ENCODE measurements at places on chromosomes 3 and 15. TPM values are rescaled to one million over a fixed set of nuclear protein-coding genes. Genes with fewer than 3 reads are reported as not detected.

Gene GABRB3
- 6.9 TPM for total RNA-seq

GRCh38 chr15:85489773-85490493, 109.5 kb downstream of the AKAP13 start:
- H3K27me3 ChIP-seq, result no peaks in the 10 kb centered on the region
- H3K27ac ChIP-seq, result no peak overlapping the region
- no peak overlapping the region for H3K4me3 ChIP-seq
- no peak for DNase-seq

Gene TMEM212
- total RNA-seq, result not detected

GRCh38 chr15:101110681-101111569, 140.9 kb downstream of the CHSY1 start:
- no peak overlapping the region for H3K27ac ChIP-seq
- no peak for DNase-seq
- no peak overlapping the region for H3K4me3 ChIP-seq
- H3K4me1 ChIP-seq, result no peaks in the 10 kb centered on the region

DNA sequence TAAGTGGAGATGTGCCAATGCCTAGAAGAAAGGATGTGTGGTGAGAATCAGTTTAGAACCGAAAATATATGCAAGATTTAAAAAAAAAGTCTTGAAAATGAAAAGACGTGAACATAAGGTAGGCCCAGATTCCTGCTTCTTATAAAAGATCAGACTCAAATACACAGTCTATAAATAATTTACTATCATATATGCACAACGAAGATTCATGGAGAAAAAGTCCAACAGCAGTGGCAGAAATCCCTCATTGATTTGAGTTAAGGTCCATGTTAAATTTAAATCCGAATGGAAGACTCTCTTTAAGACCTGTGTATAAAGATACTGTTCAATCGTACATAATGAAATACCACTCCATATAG, 227.2 kb downstream of the OCA2 start:
- H3K4me3 ChIP-seq, result no peak overlapping the region
- DNase-seq, result no peak
- H3K36me3 ChIP-seq, result no peaks in the 10 kb centered on the region
- H3K27me3 ChIP-seq, result no peaks in the 10 kb centered on the region
- no peaks in the 10 kb centered on the region for H3K4me1 ChIP-seq
- H3K27ac ChIP-seq, result no peak overlapping the region

GRCh38 chr15:78067328-78068228, 9.9 kb downstream of the TBC1D2B start:
- no peak overlapping the region for H3K4me3 ChIP-seq
- peak overlapping the region; percentile 68 for H3K27ac ChIP-seq
- H3K4me1 ChIP-seq, result peaks cover 51% of the 10 kb centered on the region
- DNase-seq, result no peak

DNA sequence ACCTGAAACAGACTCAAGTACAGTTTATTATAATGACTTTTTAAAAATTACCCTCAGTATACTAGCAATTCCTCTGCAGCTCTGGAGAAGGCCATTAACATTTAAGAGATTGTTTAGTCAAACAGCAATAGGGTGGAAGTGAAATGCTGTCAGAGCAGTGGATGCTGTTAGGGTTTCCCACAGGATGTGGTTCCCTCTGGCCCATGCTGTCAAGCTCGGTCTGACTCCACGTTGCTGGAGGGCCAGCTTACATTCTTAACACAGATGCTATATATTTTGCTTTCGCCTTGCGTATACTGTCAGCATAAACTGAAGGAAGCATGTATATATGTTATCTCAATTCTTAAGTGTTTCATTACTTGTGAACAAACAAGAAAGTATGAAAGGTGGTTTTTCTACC, 231.1 kb upstream of the COL8A1 start:
- DNase-seq, result no peak
- no peaks in the 10 kb centered on the region for H3K27me3 ChIP-seq
- H3K36me3 ChIP-seq, result no peaks in the 10 kb centered on the region
- H3K27ac ChIP-seq, result no peak overlapping the region
- no peak overlapping the region for H3K4me3 ChIP-seq
- no peaks in the 10 kb centered on the region for H3K4me1 ChIP-seq

- peaks cover 2% of the 10 kb centered on the region for H3K36me3 ChIP-seq
- no peak overlapping the region for H3K27ac ChIP-seq
- no peaks in the 10 kb centered on the region for H3K27me3 ChIP-seq
- no peak overlapping the region for H3K4me3 ChIP-seq
- no peaks in the 10 kb centered on the region for H3K4me1 ChIP-seq
- no peak for DNase-seq
Observed at GRCh38 chr15:66452420-66452819, 45.1 kb downstream of the SNAPC5 start.

DNA sequence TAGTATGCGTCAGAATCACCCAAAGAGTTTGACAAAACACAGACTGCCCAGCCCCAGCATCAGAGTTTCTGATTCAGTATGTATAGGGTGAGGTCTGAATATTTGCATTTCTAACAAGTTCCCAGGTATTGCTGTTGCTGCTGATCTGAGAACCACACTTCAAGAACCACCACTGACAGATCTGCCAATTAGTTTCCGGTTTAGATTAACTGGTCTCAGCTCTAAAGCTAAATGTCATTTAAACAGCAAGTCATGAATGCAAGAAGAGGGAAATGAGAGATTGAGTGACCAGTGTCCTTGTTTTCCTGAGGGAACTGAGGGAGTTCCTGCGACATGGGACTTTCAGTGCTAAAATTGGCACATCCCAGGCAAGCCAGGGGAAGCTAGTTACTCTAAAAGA, 305.0 kb downstream of the ZNF385D start:
- no peaks in the 10 kb centered on the region for H3K27me3 ChIP-seq
- H3K4me3 ChIP-seq, result no peak overlapping the region
- no peak for DNase-seq
- H3K4me1 ChIP-seq, result no peaks in the 10 kb centered on the region
- H3K27ac ChIP-seq, result no peak overlapping the region
- no peaks in the 10 kb centered on the region for H3K36me3 ChIP-seq

- no peak overlapping the region for H3K4me3 ChIP-seq
- no peaks in the 10 kb centered on the region for H3K36me3 ChIP-seq
- no peaks in the 10 kb centered on the region for H3K27me3 ChIP-seq
- DNase-seq, result peak; percentile 95
- H3K27ac ChIP-seq, result peak overlapping the region; percentile 82
Observed at GRCh38 chr15:58528188-58528870, 96.5 kb downstream of the LIPC start.

DNA sequence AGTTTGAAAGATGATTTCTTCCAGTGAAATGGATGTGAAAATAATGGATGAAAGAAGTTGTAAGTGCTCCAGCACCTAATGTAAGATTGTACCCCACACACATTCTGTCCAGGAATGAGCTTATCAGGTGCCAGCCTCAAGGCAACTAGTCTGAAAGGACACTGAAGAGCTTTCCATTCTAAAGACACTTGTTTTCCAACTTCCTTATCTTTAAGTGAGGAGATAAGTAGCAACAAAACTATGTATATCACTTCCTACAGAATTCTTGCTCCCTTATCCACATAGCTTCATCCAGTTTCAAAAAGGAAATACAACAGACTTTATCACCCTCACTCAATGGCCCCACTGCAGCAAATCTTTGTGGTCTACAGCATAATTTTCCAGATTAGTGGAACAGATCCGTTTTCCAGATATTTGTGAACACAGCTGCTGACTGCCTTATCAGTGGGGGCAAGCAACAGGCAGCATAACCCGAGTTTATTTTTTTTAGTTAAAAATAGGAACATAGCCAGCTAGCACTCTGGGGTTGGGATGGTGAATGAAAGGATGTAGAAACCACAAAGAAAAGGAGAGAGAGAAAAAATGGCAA, 60.6 kb downstream of the CD200R1L start:
- H3K27me3 ChIP-seq, result no peaks in the 10 kb centered on the region
- peak; percentile 27 for DNase-seq
- H3K4me3 ChIP-seq, result no peak overlapping the region
- H3K4me1 ChIP-seq, result no peaks in the 10 kb centered on the region
- no peak overlapping the region for H3K27ac ChIP-seq

Gene SHC4
- 0.50 TPM for total RNA-seq

DNA sequence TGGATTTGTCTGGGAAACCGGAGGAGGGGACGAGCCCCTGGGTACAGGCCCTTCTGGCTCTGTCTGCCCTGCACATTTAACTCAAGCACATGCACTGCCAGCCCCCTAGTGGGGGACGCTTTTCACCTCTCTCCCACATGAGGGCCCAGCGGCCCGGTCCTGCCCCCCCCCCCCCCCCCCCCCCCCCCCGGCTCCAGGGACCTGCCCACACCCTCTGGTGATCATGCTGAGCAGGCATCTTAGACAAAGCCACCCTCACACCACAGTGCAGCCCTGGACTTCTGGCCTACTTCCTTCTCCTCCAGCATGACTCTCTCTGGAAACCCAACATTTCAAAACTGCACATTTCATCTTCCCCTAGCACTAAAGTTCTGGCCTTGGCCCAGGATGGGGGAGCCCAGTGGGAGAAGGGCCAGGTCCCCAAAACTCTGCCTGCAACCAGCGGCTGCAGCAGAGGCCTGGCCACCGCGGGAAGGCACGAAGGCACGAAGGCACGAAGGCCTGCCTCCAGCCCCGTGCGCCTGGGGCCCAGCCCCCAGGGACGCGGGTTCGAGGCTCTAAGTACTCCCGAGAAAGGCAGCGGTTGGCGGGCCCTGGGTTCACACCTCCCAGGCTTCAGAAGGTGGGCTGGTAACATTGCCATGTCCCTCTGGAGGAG, 14.1 kb downstream of the KLF15 start:
- peak; percentile 38 for DNase-seq
- H3K4me3 ChIP-seq, result no peak overlapping the region
- H3K27me3 ChIP-seq, result no peaks in the 10 kb centered on the region
- H3K4me1 ChIP-seq, result peaks cover 3% of the 10 kb centered on the region
- no peak overlapping the region for H3K27ac ChIP-seq

- H3K27me3 ChIP-seq, result no peaks in the 10 kb centered on the region
- H3K4me1 ChIP-seq, result peaks cover 4% of the 10 kb centered on the region
- no peak overlapping the region for H3K4me3 ChIP-seq
- no peak overlapping the region for H3K27ac ChIP-seq
- no peaks in the 10 kb centered on the region for H3K36me3 ChIP-seq
Observed at GRCh38 chr3:156106721-156107373, 13.5 kb upstream of the KCNAB1 start.

Gene ZNF501
- total RNA-seq, result 4.2 TPM

- H3K4me3 ChIP-seq, result peak overlapping the region; percentile 51
- peak overlapping the region; percentile 76 for H3K27ac ChIP-seq
- DNase-seq, result no peak
- H3K27me3 ChIP-seq, result no peaks in the 10 kb centered on the region
- peaks cover 4% of the 10 kb centered on the region for H3K4me1 ChIP-seq
Observed at GRCh38 chr3:127819656-127820055, 2.7 kb downstream of the MGLL start.

Gene GP5
- total RNA-seq, result 0.22 TPM

DNA sequence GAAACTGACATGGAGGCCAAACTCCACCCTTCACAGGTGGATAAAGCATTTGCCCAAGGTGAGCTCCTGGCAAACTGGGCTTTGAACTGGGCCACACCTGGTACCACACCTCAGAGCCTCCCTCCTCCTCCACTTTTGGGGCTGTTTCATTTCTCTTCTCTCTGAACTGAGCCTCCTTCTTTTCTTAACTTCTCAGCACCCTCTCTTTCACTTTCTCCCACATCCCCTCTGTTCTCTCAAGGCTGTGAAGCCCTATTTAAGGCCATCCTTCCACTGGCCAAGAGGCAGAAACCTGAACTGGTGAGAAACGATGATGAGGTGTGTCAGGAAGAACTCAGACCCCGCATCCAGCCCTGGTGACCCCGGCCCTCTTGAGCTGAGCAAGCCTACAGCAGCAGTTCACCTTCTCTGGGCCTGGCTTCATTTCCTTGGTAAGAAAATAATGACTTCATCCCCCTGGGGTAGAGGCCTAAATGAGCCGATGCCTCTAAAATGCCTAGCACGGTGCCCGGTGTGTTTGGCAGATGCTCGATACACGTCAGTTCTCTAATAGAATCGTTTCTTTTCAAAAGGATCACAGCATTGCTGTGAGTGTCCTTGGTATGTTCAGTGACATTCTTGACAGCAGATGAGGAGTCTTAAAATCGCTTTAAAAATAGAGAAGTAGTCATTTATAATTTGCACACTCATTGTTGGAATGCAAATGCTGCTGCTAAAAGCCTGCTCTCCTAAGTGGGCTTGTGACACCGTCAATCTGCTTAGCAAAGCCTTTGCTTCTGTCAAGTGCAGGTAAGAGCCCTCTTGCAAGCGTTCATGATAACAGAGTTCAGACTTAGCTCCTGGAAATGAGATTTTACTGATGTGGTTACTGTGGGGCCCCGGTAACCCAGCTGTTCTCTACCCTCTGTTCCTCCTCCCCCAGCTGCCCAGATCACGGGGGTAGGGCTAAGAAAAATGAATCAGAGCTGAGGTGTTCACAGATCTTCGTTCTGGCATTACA, 97.7 kb upstream of the ATP2B2 start:
- no peak for DNase-seq
- H3K27me3 ChIP-seq, result no peaks in the 10 kb centered on the region
- H3K4me1 ChIP-seq, result no peaks in the 10 kb centered on the region

DNA sequence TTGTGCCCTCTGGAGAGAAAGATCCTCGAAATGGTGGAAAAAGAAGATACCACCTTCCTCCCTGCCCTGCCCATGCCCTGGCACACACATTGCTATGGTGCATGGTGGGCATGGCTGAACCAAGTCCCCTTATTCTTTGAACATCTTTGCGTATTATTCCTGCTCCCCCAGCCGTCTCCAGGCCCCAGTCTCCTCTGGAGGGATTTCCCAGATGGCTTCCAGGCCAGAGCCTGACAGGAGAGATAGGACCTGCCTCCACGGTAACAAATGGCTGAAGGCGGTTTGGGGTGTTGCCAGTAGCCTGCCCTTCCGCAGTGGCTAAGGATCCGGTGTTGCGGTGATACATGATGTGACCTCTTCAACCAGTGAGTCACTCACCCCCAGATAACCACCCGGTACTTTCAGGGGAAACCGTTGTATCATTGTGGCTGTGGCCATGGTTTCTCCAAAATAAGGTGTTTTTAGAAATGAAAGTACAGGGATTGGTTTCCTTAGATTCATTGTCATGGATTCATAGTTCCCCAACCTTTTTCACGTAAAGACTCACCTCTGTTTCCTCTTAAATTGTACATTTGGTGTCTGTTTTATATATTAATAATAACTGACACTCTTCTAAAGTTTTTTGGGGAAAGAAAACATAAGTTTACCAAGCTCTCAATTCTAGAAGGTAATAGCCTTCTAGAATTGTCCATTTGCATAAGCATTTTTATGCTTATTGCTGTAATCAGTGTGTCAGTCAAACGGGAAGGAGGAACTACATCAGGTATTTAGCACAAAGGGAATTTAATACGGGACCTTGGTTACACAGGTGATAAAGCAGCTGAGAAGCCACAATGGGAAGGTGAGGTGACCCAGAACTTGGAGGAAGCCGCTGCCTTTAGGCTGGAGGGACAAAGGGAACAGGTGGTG, 25.9 kb downstream of the SMAD3 start:
- H3K27ac ChIP-seq, result no peak overlapping the region
- no peaks in the 10 kb centered on the region for H3K27me3 ChIP-seq
- H3K4me3 ChIP-seq, result no peak overlapping the region
- no peak for DNase-seq
- H3K36me3 ChIP-seq, result no peaks in the 10 kb centered on the region

Gene SLC30A4
- 7.4 TPM for total RNA-seq

Gene PAQR5
- 51.3 TPM for total RNA-seq

Gene CPOX
- 13.7 TPM for total RNA-seq

- no peak overlapping the region for H3K4me3 ChIP-seq
- no peaks in the 10 kb centered on the region for H3K27me3 ChIP-seq
- no peaks in the 10 kb centered on the region for H3K36me3 ChIP-seq
- H3K27ac ChIP-seq, result no peak overlapping the region
- no peak for DNase-seq
- H3K4me1 ChIP-seq, result no peaks in the 10 kb centered on the region
Observed at GRCh38 chr3:26438325-26438940, 184.1 kb upstream of the LRRC3B start.
